ENCODE measurements at places on chromosomes 4 and X.

DNA sequence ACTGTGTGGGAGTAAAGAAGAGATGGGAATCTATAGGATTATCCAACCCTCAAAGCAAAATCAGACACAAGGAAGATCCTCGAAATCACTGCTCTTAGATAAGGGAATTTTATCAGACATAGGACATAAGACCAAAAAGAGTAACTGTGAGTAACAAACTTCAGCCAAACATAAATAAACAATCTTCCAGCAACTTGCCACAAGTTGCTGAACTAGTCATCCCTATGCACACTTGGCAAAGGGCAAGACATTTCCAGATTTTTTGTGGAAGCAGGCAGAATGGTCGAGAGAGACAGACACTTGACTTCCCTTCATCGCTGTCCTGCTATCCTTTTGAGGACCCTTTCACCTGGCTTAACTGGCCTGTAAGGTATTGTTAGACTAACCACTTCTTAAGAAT lies 89.6 kb downstream of the KCNIP4 start:
- DNase-seq: no peak

- peak; percentile 98 for DNase-seq
Measured at GRCh38 chr4:81421346-81422218, 50.1 kb downstream of the RASGEF1B start.

GRCh38 chrX:107102980-107103379 lies 15.6 kb downstream of the RBM41 start:
- peak; percentile 23 for DNase-seq

- no peak for DNase-seq
Measured at GRCh38 chr4:74692972-74693371, 101.4 kb downstream of the BTC start.

DNA sequence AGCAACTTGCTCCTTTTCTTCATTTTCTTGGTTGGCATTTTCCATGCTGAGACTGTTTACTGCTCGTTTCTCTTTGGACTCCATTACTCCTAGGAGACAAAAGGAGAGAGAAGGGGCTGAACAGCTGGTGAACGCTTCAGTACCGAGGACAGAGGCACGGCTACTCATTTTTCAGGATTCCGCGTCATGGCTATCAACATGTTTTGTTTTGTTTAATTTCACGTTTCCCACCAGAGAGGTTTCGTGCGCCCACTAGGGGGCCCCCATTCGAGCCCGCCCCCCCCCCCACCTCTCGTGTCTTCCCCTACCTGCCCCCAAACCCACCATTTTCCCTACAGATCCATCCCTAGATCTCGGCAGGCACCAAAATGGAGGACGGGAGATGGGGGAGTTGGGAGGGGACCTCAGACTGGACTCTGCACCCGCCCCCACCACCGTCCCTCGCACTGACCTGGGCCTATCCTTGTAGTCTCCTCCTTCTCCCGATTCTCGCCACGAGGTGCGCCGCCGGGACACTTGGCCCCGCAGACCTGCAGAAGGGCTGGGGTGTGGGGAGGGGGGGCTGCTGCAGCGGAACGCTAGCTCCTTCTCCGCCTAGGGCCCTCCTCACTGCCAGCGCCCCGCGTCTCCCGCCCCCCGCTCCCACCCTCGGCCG lies 653 bp downstream of the BEX1 start:
- DNase-seq: peak; percentile 65
